ENCODE measurements at places on chromosomes 12 and 14.

GRCh38 chr12:2510045-2510444 is 284.7 kb upstream of the FKBP4 start:
- no peak for DNase-seq

- DNase-seq: no peak
Observed at GRCh38 chr14:37116933-37117849, 55.2 kb downstream of the SLC25A21 start.

GRCh38 chr14:51730098-51730497 is 78.4 kb downstream of the FRMD6 start:
- DNase-seq: no peak

DNA sequence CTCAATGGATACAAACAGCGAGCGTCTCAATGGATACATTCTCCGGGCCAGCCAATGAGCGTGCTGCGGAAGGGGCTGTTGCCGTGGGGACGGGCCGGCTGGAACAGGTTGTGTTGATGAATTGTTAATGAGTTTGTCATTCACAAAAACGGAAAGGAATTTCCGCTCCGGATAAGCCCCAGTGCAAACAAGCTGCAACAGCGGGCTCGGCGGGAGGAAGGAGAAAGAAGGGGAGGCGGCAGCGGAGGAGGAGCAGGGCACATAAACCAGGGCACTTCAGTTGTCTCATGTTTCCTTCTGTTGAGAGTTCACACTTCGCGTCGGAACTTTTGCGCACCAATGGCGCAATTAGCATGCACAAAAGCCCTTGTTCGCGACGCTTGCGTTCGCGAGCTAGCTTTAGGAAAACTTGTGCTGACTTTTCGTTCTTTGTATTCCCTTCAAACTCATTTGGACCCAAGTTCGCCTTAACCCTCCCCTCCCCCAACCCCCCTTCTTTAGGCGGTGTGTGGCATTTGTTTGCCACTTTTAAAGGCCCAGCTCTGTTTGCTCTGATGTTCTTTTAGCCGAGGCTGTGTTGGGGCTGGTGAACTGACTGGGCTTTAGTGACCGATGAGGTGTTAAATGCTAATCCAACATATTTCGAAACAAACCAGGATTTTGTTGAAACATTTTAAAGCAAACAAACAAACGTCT is at the start of gene DUSP6:
Gene DUSP6 (minus strand): TSS at position 10 of the 696 bp plus-strand sequence. CDS start 462 bp downstream, outside the sequence.
- peak; percentile 94 for DNase-seq

GRCh38 chr12:20040831-20041230 is 327.5 kb upstream of the PDE3A start:
- DNase-seq: no peak

GRCh38 chr14:24389226-24389848 is 9.5 kb upstream of the NYNRIN start:
- no peak for DNase-seq
